ENCODE measurements at places on chromosomes 3 and 15.
A peak's percentile ranks its signal among the peaks of the same experiment; 100 is the strongest.

- no peak for DNase-seq
Observed at GRCh38 chr15:70823196-70823595, 30.8 kb downstream of the LARP6 start.

GRCh38 chr3:29144807-29145206, 136.1 kb upstream of the RBMS3 start:
- DNase-seq: no peak

DNA sequence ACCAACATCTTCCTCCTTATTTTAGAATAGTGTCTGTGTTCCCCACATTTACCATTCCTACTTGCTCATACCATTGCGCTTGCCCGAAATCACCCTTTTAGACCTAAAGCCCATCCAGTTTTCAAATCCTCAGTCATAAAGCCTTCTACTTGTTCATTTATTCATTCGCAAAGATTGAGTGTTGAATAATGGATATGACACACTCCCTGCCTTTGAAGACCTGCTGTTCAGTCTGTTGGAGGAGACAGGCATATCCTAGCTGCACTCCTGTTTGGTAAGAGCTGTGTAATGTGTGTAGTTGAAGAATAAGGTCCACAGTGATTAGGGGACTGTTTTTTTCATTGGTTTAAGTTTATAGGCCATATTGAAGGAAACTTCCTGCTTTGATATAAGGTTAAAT, 1.7 kb downstream of the CNOT10 start:
- DNase-seq: no peak

GRCh38 chr15:51004103-51004551, 90.6 kb downstream of the TNFAIP8L3 start:
- no peak for DNase-seq

- DNase-seq: no peak
Observed at GRCh38 chr3:127102188-127102520, 90.8 kb upstream of the PRR23E start.

DNA sequence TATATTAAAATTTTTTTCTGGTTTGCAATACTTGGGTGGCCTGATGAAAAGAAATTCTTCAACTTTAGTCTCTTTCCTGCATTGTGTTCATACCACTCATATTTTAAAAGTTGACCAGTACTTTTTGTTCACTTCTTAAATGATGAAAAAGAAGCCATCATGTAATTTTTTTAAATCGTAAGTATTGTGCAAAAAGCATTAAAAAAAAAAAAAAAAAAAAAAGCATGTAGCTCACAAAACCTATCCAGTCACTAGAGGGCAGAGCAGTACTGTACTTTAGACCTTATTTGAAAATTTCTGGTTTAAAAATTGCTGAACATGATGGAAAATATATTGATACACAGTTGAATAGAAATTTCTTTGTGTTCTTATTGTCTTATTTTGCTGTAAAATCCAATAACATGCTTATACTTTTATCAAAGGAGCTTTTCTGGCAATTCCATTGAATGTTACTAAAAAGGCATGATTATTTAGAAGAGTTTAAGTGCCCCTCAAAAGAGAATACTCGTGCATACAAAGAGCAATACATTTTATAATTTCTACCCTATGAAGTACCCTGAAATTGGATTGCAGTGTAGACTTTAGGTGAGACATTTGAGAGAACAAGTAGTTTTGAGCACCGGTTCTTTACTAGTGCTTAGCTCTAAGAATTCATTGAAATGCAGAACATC, 137.7 kb downstream of the BBX start:
- no peak for DNase-seq

DNA sequence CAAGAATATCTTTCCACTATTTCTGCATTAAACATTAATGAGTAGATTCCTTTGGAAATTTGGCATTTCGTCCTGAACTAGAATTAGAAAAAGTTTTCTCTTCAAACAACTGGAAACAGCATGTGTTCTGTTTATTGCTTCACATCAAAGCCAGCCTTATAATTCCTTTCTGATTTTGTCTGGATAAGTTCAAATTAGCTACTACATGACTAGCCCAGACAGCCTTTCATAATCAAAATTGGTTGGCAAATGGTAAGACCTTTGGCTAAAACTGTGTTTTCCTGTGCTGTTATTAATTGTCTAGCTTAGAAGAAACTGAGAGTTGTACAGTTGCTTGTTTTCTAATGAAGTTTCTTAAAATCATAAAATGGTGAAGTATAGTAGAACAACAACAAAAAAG, 52.7 kb upstream of the P3H2 start:
- DNase-seq: no peak

DNA sequence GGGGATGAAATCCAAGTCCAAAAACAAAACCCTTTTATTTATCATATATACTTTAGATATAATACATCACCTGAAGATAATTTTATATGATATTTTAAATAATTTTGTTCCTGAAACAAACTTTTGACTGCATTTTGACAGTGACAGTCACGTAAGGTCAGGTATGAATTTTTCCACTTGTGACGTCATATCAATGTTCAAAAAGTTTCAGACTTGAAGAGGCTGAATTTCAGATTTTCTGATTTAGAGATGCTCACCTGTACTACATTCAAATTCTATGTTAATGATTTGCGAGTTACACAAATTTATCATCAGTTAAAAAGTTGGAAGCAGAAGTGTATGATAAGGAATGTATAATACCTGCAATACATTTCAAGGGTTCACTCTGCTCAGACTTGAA, 136.1 kb upstream of the EPHA6 start:
- DNase-seq: no peak

GRCh38 chr15:67063689-67064606, 1.5 kb upstream of the SMAD3 start:
- DNase-seq: no peak

- no peak for DNase-seq
Observed at GRCh38 chr15:70483513-70483912, 279.8 kb downstream of the UACA start.

- DNase-seq: no peak
Observed at GRCh38 chr3:124282751-124283651, 291.1 kb upstream of the ROPN1 start.

DNA sequence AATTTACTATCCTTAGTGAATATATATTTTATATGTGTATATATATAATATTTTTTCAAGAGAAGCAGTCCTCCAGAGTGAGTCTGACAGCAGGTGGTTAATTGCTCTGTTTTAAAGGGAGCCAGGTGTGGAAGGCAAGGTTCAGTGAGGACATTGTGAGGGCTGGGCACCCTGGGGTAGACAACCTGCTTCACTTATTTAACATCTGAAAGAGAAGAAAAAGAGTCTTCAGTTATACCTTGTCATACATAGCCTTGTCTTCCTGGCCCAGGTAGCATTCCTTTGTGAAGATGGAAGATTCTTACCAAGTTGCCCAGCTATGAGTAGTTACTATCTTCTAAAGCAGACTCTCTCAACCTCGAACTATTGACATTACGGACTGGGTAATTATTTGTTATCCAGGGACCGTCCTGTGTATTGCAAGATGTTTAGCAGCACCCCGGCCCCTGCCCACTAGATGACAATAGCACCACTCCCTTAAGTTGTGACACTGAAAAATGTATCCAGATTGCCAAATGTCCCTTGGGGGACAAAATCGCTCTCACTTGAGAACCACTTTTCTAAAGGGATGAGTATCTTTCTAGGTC, 336.0 kb upstream of the TRIM42 start:
- DNase-seq: no peak

- DNase-seq: no peak
Observed at GRCh38 chr3:140219923-140220452, 285.0 kb downstream of the CLSTN2 start.

GRCh38 chr3:142366434-142366833, 81.4 kb downstream of the XRN1 start:
- DNase-seq: no peak

- peak; percentile 57 for DNase-seq
Observed at GRCh38 chr3:38475716-38476115, 20.4 kb upstream of the EXOG start.

- DNase-seq: no peak
Observed at GRCh38 chr3:46094506-46094905, 67.2 kb upstream of the XCR1 start.

- DNase-seq: no peak
Observed at GRCh38 chr3:32077260-32078084, 28.9 kb upstream of the GPD1L start.

DNA sequence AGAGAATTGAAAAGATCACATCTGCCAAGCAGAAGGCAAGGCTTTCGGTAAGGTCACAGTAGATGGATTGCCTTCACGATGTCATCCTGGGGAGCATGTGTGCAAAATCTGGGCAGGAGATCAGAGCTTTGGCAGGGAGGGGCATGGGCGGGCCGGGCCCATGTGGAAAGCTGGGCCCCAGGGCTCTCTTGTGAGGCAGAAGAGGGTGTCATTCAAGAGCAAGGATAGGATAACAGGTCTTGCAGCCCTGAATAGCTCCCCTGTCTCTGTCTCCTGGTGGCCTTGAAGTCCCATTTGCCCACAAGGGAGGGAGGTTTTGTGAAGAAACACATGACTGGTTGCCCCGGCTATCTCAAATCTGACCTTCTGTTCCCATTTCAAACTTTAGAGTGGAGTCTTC, 172.0 kb downstream of the OPA1 start:
- DNase-seq: no peak

DNA sequence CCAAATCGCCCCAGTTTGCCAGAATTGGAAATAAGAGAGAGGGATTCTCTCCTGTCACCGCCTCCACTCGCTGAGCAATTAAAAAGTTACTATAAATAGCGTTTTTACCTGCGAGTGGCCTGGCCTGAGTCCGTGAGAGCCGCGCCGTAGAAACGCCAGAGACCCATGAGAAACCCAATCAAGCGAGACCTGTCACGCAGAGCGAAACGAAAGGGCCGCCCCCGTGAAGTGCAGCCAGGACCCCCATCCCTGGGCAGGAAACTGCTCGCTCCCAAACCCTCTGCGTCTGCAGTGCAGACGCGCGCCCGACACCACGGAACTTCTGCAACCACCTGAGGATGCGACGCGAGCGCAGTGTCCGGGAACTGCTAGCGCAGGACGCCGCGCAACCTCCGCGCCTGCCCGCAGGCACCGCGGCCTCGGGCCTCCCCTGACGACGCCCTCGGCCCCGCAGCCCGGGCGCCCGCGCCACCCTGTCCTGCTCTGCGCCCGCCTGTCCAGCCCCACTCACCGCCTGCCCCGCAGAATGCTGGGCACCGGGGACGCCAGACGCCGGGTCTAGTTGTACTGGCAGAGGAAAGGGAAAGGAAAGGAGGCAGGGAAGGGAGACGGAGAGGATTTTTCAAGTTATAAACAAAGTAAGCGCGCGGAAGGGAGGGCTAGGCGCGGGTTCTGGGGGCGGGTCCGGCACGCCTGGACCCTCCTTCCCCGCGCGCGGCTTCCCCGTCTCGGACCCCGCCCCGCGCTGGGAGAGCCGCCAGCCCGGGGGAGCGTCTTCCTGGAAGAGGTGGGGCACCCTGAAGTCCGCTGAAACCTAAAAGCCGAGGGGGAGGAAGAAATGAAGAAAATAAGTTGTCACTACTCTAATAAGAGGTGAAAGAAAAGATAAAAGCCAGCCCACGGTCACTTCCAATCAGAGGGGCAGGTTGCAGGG, at the start of gene PLSCR4:
Gene PLSCR4 (minus strand): TSS at position 657 of the 934 bp plus-strand sequence. CDS start 29,034 bp downstream, outside the sequence.
- DNase-seq: no peak

GRCh38 chr15:25378501-25378901, 60.3 kb downstream of the UBE3A start:
- DNase-seq: no peak

- DNase-seq: no peak
Observed at GRCh38 chr3:78951342-78951945, 816.4 kb downstream of the ROBO1 start.

DNA sequence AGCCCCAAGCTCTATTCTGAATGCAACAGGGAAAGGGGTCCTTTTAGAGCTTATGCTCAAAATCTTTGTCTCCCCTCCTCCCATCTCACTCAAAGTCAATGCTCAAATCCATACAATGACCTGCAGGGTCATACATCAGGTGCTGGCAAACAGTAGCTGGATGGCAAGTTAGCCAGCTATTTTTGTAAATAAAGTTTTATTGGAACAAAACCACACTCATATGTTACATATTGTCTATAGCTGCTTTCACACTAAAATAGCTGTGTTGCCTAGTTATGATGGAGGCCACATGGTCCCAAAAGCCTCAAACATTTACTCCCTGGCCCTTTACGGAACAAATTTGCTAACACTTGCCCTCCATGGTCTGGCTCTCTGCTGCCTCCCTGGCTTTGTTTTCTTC, 1.8 kb upstream of the FAN1 start:
- peak; percentile 42 for DNase-seq

- DNase-seq: no peak
Observed at GRCh38 chr15:93866948-93867347, 364.4 kb upstream of the MCTP2 start.

- no peak for DNase-seq
Observed at GRCh38 chr15:88191812-88192165, 64.8 kb downstream of the NTRK3 start.

DNA sequence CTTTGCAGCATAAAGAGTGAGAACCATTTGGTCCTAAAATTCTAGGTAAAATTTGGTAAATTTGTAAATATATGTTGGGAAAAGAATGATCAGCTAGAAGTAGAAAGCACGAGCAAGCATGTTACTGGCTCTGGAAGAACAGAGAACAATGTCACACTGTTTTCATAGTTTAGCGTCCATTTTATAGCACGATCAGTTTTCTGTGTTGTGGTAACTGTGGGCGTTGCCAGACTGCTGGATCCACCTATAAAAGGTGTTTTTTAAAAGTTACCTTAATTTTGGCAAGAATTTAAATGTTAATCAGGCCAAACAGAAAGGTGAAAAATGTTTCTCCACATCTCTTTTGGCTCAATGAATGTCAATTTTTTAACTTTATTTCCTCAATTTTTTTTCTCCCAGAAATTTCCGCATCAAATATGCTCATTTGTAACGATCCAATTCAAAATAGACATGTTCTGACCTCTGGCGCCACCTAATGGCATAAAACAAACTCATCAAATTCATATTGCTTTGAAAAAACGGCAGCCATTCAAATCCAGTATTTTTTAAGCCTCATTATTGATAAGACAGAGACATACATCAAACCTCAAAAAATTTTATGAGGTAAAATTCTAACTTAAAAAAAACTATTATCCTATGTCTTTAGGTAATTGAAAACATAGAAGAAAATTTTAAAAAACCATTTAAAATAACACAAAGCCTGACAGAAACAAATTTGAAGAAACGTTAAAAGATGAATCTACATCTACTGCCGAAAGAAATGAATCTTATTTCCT, 5.5 kb upstream of the GP5 start:
- DNase-seq: no peak

DNA sequence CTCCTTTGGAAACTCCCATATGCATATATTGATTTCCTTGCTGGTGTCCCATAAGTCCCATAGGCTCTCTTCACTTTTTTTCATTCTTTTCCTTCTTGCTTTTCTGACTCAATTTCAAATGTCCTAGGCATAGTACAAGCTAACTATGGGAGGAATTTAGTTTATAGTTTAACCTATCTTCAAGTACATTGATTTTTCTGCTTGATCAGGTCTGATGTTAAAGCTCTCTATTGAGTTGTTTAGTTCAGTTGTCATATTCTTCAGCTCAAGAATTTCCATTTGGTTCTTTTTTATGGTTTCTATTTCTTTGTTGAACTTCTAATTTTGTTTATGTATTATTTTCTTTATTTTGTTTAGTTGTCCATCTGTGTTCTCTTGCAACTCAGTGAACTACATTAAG, 121.3 kb upstream of the MNS1 start:
- no peak for DNase-seq

- no peak for DNase-seq
Observed at GRCh38 chr15:94047566-94047965, 183.8 kb upstream of the MCTP2 start.

All from osteocyte (in vitro differentiated cells).